ENCODE measurements at places on chromosomes 16 and 17.

DNA sequence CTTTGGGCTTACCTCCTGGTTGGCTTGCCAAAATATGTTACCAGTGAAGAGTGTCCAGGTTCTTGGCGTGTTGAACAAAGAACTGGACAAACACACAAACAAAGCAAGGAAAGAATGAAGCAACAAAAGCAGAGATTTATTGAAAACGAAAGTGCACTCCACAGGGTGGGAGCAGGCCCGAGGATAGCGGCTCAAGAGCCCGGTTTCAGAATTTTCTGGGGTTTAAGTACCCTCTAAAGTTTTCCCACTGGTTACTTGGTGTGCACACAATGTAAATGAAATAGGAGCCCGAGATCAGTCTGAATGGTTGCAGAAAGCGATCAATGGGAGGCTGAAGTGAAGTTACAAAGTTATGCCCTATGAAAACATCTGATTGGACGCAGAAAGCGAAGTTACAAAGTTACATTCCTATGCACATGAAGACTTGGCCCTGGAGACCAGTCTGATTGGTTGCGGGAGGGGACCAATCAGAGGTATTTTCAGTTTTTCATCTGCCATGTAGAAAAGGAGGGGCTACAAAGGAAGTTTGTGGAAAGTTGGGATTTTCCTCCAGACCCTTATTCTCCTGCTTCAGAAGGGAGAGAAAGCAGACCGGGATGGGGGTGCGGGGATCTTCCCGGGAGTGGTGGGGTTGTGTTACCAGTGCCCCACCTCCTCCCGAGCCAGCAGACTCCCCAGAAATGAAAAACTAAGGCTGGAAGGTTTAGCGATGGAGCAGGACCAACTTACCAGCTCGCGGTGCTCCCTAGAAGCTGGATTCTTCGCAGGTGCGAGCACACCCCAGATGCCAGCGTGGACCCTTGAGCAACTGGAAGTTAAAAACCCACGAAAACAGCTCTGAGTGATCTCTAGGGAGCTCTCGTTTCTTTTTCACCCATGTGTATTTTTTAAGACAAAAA lies at the start of gene SLFN12:
SLFN12 (minus strand) TSS at position 325 of the 899 bp plus-strand sequence. CDS start 9,472 bp downstream, outside the sequence.
- no peak for DNase-seq

DNA sequence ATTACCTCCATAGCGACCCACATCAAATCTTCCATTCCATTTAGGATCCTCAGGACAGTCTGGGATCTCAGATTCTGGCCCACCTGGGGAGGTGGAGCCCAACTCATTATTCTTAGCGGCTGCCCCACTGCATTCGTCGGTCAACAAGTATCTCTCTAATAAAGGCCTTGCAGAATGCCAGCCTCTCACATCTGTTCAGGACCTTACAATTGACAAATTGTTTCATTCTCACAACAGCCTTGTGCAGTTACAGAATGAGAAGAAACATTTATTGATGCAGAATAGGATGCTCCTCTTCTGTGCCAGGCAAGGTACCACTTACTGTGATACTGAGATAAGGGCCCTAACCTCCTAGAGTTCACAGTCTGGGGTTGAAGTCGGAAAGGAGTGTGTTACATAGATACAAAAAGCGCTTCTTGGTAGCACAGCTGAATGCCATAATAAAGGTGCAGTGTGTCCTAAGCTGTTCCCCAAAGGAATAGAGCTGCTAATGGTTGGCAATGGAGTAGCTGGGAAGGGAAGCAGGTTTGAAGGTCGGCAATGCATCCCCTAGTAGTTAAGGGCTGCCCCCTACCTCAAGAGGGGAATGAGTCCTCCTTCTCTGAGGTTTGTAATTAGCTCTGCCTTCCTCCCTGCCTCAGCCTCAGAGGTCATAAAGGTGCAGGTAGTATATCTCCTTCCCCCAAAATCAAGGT lies 2.3 kb upstream of the MPP2 start:
- DNase-seq, result no peak

DNA sequence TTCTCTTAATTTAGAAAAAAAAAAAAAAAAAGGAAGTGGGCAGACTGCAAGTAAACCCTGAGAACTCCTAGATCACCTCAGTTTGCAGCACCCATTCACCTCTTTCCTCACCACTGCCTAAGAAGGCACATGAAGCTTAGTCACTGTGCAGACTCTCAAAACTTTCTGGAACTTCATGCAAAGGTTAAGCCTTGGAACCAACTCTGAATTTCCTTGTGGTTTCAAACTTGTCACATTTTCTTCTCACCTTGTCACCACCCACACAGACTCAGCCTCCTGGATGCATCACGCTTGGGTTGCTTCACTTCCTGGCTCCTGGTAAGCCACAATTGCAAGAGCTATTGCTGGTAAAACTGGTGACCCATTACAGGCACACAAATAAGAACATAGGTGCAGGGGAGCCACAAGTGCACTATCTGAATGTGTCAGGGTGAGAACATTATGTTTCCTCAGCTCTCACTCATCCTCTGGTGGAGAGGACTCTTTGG lies 15.0 kb upstream of the CPD start:
- no peak for DNase-seq

DNA sequence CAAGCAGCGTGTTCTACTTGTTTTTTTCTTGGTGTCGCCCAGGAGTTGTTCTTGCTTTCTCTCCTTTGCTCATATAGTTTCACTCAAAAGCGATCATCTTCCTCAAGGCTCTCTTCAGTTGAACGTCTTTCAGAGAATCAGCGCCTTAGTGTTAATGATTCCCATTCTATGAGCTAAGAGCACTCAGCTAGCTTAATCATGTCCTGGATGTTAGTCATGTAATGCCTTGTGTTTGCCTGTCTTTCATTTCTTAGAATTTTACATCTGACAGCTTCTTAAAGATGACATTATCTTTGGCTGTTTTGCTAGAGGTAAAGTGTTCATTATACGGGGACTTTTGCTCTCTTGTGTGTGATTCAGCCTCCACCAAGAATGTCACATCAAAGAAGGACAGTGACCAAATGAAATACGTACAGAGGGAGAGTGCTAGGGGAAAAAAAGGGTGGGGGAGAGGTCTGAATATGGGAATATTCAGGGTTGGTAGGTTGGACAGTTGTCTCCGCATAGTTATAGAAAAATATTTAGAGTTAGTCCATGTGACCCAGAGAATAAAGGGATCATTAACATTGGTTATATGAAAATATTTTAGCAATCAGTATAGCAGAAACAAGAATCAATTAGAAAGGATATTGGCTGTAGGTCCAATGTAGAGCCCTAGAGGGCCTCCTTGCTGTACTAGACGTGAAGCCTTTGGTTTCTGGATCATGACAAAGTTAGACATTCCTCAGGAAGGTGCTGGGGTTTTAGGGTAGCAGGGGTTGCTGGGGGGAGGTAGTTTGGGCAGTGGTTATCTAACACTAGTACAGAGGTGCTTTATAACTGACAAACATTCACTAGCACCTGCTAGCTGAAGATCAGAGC lies 31.9 kb upstream of the ANKFN1 start:
- DNase-seq, result no peak

- no peak for DNase-seq
These were observed 656 bp upstream of the PRR29 start for GRCh38 chr17:63997341-63998048.

DNA sequence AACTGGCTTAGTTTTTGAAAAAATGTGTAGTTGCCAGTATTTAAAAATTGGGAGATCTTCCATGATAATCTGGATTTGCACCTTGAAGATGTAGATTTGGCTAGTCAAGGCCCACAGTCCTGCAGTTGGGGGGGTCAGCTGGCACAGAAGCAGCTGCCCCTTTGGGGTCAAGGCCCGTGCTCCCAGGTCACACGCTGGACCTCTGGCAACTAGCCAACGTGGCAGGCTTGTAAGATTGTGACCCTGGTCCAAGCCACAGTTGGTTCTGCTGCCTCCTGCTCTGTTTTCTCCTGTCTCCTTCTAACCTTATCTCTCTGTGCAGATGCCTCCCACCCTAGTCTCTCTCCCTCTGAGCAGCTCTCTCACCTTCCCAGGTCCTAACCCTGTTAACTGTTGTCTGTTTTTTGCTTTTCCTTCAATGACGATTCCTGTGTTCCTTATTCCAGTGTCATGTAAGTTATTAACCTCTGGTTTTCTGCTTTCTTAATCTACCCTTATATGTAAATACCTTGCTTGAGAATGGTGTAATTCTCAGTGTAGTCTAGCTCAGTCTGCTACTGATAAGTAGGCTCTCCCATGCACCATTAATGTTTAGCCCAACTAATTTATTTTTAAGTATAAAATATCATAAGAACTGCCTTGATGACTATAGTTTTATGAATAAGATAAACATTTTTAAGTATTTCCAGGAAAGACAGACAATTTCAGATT lies 27.9 kb downstream of the CLEC16A start:
- no peak for DNase-seq

GRCh38 chr16:54873071-54873470 lies 57.6 kb upstream of the IRX5 start:
- no peak for DNase-seq

GRCh38 chr17:21004016-21004930 lies 38.5 kb downstream of the USP22 start:
- no peak for DNase-seq

- DNase-seq, result no peak
These were observed 231.1 kb downstream of the COPRS start for GRCh38 chr17:31627960-31628359.

DNA sequence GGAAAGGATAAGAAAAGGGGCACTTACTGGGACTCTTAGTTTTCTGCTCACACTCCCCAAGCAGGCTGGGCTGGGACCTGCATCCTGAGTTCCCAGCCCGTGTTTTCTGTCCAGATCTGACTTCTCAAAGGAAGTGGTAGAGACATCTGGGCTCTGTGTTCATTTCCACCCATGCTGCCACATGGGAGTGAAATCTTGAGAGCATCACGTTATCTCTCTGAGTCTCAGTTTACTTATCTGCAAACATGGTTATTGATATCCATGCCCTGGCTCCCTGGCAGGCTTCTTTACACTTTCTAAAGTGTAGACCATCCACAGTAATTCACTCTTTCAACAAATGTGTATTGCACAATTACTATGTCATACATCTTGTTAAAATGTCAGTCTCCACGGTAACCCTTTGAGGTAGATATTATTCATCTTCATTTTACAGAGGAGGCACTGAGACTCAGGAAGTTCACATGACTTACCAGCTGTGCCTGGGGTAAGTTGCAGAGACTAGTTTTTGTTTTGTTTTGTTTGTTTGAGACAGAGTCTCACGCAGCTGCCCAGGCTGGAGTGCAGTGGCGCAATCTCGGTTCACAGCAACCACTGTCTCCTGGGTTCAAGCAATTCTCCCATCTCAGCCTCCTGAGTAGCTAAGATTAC lies 3.4 kb downstream of the ZNF688 start:
- DNase-seq, result no peak

GRCh38 chr16:90077757-90078578 lies 837 bp upstream of the PRDM7 start:
- no peak for DNase-seq

DNA sequence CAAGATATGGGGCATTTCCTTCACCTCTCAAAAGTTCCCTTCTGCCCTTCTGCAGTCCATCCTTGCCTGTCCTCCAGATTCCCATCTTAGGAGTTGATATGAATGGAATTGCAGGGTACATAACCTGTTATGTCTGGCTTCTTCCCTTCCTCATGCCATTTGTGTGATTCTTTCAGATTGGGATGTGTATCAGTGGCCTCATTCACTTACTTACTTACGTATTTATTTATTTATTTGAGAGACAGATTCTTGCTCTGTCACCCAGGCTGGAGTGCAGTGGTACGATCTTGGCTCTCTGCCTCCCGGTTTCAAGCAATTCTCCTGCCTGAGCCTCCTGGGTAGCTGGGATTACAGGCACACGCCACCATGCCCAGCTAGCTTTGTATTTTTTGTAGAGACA lies 6.2 kb upstream of the TMEM94 start:
- no peak for DNase-seq

GRCh38 chr16:14454391-14454790 lies 175.7 kb downstream of the PARN start:
- DNase-seq, result no peak

DNA sequence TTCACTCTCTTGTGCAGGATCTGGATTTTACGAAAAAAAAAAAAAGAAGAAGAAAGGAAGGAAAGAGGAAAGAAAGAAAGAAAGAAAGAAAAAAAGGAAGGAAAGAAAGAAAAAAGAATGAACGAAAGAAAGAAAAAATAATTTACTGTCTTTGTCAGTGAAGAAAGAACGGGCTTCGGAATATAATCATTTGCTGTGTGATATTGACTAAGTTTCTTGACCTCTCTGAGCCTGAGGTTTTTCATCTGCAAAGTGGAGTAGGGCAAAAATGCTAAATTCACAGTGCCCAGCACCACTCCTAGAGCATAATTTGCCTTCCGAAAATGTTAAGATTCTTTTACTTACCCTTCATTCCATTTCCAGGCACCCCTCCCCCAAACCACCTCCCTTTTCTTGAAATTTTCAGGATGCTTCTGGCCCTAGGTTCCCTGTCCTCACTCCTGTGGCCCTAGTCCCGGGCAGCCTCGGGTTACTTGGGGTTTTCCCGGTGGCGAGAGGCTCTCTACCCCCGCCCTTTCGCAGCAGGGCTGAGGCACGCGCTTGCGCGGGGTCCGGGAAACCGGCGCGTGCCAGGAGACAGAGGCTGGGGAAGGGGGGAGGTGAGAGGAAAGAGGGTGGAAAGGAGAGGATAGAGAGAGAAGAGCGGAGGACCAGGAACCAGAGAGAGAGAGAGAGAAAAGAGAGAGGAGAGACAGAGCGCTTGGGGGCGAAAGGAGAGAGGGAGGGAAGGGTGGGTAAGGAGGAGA lies at the start of gene CNTNAP1:
CNTNAP1 (plus strand) TSS at position 556 of the 746 bp plus-strand sequence. CDS start 299 bp downstream, outside the sequence.
- DNase-seq, result peak; percentile 48

DNA sequence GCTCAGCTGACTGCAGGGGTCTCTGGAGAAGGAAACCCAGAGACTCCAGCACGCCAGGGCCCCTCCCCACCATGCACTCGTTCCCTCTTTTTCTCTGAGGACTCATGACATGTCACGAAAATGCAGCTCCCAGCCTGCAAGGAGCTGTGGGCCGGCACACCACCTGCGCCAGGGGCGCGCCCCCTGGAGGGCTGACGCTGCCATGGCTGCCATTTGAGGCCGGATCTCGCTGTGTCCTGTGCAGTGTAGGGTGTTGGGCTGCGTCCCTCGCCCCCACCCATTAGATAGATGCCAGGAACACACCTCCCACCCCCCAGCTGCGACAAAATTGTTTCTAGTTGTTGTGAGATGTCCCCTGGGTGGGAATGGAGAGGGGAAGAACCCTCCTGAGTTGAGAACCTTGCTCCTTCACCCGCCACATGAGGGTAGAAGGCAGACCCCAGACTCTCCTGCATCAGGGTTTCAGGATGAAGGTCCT lies 8.2 kb downstream of the SYNGR2 start:
- DNase-seq, result peak; percentile 82

DNA sequence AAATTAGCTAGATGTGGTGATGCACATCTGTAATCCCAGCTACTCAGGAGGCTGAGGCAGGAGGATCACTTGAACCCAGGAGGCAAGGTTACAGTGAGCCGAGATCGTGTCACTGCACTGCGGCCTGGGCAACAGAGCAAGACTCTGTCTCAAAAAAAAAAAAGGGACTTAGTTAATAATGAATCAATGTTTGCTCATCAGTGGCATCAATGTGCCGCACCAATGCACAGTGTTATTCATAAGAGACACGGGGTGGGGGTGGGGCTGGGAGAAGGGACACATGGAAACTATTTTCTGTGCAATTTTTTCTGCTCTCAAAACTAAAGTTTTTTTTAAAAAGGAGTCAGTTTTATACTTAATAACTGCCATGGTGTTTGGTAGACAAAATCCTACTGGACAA lies 6.8 kb upstream of the ATP2C2 start:
- no peak for DNase-seq

GRCh38 chr17:8320990-8321389 lies 10.9 kb downstream of the ARHGEF15 start:
- no peak for DNase-seq

Measured in HEK293T (cell line).